ENCODE measurements at places on chromosomes 2 and 18.

DNA sequence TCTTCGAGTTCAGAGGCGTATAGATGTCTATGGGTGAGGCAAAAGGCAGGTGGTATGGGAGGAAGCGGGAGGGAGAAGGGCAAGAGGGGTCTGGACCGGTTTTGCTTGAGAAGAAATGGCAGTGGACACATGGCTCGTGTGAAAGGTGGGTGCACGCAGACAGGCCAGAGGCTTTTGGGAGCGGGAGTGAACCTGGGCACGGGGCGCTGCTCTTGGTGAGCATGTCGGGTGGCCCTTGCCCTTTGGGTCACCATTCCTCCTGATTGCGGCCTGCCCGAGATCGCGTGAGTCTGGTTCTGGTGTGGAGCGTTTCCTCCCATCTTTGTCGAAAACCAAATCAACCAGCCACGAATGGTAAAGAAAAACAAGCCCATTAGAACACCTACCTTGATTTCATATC lies 12.6 kb downstream of the LDLRAD4 start:
- no peak for DNase-seq

- no peak for DNase-seq
Observed at GRCh38 chr2:239264492-239264837, 136.4 kb downstream of the HDAC4 start.

GRCh38 chr2:119029297-119029696 lies 87.3 kb downstream of the MARCO start:
- DNase-seq, result no peak

DNA sequence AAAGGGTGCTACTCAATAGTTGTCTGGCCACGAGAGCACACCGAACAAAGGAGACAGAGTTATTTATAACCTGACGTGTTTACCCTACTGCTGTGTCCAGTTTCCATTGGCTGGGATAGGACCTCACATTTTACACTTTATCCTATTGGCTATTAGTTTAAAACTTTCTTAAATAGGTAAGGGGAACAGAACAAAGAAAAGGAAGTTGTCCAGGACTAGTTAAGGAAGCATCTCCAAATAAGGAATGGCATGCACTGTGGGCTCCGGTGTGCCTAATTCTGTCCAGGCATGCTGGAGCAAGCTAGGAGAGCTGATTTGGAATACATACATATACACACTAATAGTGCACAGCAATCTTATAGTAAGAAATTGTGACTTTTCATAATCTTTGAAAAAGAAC lies 72.2 kb downstream of the CAB39 start:
- DNase-seq, result no peak

DNA sequence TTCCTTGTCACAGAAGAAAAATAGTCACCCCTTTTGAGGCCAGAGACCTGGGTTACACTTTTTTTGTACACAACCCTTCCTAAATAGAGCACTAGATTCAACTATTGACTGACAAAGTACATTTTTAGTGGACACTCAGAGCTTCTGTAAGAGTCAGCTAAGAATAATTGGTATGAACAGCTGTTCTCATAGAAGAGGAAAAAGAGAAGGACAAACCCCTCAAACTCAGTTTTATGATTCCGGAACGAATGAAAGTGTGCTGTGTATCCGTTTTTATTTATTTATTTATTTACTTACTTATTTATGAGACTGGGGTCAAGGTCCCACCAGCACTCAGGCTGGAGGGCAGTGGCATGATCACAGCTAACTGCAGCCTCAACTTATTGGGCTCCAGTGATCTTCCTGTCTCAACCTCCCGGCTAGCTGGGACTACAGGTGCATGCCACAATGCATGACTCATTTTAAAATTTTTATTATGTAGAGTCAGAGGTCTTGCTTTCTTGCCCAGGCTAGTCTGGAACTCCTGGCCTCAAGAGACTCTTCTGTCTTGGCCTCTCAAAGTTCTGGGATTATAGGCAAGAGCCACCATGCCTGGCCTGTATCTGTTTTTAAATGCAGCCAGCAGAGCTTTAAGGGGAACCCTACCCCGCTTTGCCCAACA lies 36.0 kb upstream of the FZD5 start:
- DNase-seq, result no peak

GRCh38 chr2:96826546-96827278 lies 10.6 kb downstream of the CNNM3 start:
- no peak for DNase-seq

DNA sequence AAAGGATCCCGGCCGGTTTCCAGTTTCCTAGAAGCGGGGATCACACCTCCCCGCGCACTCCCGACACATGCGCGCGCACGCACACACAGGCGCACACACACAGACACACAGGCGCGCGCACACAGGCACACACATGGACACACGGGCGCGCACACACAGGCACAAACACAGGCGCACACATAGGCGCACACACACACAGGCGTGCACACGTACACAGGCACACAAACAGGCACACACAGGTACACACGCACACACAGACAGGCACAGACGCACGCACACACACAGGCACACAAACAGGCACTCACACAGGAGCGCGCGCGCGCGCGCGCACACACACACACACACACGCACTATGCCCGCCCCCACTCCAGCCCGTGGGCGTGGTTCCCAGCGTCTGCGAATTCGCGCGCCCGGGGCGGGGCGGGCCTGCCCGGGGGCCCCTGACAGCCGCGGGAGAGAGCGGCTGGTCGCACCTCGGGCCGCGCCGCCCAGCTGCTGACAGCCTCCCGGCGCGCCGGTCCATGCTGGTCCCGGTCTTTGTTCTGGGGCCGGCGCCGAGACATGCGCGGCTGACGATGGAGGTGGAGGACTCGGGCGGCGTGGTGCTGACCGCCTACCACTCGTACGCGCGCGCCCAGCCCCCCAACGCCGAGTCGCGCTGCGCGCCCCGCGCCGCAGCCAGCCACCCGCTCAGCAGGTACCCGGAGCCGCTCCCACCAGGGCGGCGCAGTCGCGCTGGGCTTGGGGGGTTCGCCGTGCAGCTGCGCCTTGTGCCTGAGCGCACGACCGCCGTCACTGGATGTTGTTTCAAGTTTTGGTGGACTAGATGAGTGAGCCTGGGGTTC lies at the start of gene ARHGAP28:
TSS of gene ARHGAP28 (plus strand) at position 470 of the 845 bp plus-strand sequence. CDS start at position 576, 106 bp downstream.
- DNase-seq, result no peak

- DNase-seq, result no peak
Observed at GRCh38 chr2:220601674-220602073, 970.4 kb downstream of the EPHA4 start.

- no peak for DNase-seq
Observed at GRCh38 chr2:205628422-205628821, 53.9 kb upstream of the NRP2 start.

DNA sequence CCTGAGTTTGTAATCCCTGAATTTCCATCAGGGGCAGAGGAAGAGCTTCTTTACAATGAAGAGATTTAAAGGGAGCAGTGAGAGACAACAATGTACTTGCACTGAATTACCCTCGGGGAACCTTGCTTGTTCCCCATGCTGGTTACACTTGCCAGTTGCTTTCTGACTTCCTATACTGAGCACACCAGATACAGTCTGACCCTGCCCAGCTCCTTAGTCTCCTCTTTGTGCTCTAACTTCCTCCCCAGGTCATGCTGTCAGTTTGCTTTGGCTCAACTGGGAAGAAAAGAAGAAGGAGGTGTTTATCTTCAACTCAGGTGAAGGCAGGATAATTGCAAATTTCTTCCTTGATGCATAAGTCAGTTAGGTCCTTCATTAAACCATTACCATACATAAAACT lies 658.4 kb downstream of the NYAP2 start:
- DNase-seq, result peak; percentile 44

GRCh38 chr2:73836141-73836943 lies 7.6 kb downstream of the STAMBP start:
- no peak for DNase-seq

DNA sequence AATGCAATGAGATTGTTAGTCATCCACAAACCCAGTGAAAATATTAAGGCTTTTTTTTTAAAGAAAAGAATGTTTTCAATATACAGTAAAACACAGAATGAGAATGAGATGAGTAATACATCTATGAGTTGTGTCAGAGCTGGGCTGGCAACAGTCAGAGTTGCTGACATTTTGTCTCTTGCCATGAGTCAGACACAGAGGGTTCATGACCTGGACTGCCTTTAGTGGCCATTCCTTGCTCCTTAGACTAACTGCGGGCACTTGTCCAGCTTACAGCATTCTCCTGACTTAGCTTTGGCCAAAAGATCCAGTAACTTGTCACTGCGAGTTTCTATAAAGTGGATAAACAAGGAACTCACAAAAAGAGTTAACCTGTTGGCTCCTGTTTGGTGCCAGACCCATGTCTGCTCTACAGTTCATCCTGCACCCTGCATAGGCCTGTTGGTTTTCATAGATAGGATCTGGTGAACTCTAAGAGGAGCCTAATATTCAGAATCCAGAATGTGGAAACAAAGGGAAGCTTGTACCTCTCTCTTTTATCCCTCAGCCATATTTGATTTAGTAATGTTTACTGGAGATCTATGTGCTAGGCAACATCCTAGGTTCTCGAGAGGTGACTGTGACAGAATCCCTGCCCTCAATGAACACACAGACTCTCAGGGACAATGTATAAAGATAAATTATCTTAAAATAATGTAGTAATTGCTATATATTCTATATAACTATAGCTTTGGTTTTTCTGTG lies 391.5 kb upstream of the VWC2L start:
- no peak for DNase-seq

GRCh38 chr2:15050483-15050882 lies 418.0 kb downstream of the LRATD1 start:
- DNase-seq, result no peak

- no peak for DNase-seq
Observed at GRCh38 chr2:10157293-10157692, 34.8 kb downstream of the RRM2 start.

DNA sequence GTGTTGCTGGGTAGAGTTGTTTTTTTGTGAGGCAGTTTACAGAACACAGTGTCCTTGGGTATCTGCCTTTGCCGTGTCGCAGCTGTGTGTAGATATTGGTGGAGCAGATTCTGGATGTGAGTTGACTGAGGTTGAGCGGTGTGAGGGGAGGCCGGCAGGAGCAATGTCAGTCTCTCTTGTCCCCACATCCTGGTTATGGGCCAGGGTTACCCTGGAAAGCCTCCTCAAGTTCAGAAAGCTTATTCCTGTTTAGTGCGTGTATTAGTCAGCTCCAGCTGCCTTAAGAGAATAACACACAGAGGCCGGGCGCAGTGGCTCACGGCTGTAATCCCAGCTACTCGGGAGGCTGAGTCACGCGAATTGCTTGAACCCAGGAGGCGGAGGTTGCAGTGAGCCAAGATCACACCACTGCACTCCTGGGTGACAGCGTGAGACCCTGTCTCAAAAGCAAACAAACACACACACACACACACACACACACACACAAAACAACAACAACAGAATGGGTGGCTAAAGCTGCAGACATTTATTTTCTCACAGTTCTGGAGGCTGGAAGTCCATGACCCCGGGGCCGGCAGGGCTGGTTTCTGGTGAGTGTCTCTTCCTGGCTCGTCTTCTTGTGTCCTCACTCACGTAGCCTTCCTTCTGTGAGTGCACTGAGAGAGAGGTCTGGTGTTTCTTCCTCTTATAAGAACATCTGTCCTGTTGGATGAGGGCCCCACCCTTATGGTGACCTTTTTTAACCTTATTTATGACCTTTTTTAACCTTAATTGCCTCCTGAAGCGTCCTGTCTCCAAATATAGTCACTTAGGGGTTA lies 5.1 kb downstream of the NCK2 start:
- DNase-seq, result peak; percentile 17

DNA sequence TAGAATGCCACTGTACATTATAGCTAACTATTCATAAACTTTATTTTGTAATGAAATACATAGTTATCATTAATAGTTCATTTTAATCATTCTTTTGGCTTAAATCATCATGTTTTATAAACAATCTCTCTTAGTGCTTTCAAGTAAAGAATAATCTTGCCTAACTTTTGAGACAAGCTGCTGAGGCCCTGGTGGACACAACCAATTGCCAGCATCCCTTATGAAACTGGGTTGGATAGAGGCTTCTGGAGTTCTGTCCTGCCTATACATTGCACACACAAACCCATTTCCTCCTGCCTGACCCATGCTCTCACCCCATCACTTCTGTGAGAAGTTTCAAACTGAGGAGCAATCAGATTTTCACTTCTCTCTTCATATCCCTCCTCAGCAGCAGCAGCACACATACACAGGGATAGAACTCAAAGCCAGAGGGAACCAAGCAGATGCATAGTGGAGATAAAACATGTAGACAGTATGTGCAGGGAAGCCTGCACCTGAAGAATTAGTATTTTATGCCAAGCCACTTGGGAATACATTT lies 450.0 kb upstream of the SLC14A2 start:
- DNase-seq, result peak; percentile 14
